ENCODE measurements at places on chromosomes 7 and 10.

- no peak for DNase-seq
Measured at GRCh38 chr10:102280397-102281101, 35.2 kb downstream of the GBF1 start.

GRCh38 chr7:128799451-128799850, 7.7 kb downstream of the CCDC136 start:
- DNase-seq: no peak

GRCh38 chr7:159125104-159125954, 19.3 kb downstream of the VIPR2 start:
- DNase-seq: no peak

GRCh38 chr7:44891791-44892190, 6.5 kb upstream of the PURB start:
- no peak for DNase-seq

DNA sequence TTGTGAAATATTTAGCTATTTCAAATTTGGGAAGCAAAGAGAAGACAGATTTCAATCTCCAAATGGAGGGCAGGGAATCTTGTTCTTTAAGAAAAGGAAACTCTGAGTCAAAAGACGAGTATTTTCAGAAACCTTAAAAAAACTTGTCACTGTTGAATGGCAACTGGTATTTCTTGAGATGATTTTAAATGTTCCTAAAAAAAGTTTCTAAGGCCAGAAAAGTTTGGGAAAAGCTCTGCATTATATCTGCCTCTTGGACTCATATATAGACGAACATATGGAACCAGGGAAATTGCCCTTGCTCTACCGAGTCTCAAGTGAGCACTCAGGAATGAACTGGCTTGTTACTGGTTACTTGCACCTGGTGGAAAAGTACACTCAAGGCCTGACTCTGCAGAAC, 69.5 kb downstream of the ADAM22 start:
- no peak for DNase-seq

DNA sequence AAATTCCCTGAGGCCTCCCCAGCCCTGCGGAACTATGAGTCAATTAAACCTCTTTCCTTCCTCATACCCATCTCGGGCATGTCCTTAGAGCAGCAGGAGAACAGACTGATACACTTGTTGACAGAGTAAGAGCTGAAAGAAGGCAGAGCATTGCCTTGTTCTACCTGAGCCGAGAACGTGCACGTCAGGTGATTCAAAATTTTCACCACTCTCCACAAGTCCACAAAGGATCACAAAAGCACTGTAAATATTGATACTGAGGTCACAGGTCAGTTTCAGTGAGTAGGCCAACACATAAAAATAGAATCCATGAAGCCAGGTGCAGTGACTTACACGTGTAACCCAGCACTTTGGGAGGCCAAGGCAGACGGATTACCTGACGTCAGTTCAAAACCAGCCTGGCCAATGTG, 27.8 kb downstream of the DCLRE1C start:
- no peak for DNase-seq

DNA sequence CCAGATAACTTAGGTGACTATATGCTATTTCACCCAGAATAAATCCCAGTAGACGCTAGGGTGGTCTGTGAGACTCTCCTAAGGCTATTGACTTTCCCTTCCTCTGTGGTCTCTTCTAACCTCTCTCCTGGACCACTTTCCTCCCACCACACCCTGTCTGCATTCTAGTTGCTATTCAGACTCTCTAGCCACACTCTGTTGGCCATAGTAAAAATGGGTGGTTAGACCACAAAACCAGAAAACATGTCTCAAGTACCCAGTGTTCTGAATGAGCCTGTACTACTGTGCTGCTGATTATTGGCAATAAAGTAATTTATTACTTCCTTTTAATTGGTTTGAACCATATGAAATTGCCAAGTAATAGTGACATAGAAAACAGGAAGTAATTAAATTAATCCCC, 240.8 kb downstream of the KIF20B start:
- no peak for DNase-seq

DNA sequence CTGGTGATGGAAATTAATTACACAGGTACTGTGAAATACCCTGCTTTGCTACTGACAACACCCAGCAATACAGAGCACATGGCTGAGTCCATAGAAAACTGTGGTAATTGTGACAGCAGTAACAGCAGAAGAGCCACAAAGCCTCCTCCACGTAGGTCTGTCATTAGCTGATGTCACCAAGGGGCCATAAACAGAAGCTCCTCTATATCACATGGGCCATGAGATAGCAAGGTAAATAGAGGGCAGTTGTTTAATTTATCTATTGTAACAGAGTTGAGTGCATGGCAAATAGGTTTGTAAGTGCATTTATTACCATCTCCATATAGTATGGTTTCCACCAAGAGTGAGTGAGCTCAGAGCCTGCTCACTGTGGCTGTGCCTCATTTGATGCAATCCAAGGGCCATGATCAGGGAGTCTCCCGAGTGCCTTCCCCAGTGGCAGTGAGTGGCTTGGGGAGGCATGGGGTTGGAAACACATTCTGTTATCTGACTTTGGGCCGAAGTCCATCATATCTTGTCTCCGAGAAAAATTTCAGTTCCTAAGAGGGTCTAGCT, 281.2 kb downstream of the SKAP2 start:
- no peak for DNase-seq

- no peak for DNase-seq
Measured at GRCh38 chr7:117766913-117767312, 106.3 kb downstream of the CTTNBP2 start.

- DNase-seq: no peak
Measured at GRCh38 chr7:110839866-110840265, 251.1 kb upstream of the LRRN3 start.

All from stimulated activated CD8-positive, alpha-beta memory T cell treated with anti-CD3 and anti-CD28 coated beads, Interleukin-15, amount 100 ng/mL, for 1 hour (primary cell).